Jurkat, Clone E6-1 (cell line): ENCODE measurements at places on chromosomes 7 and 10.
A peak's percentile ranks its signal among the peaks of the same experiment; 100 is the strongest.

- DNase-seq, result no peak
These were observed 9.4 kb upstream of the NKX2-3 start for GRCh38 chr10:99523251-99523773.

- DNase-seq, result no peak
These were observed 333.3 kb downstream of the SDK1 start for GRCh38 chr7:3634396-3634795.

GRCh38 chr10:86721232-86721631 is 35.2 kb upstream of the BMPR1A start:
- DNase-seq, result no peak

GRCh38 chr10:62194924-62195674 is 73.5 kb downstream of the RTKN2 start:
- no peak for DNase-seq

- no peak for DNase-seq
These were observed 79.8 kb upstream of the PHYHIPL start for GRCh38 chr10:59096631-59097030.

DNA sequence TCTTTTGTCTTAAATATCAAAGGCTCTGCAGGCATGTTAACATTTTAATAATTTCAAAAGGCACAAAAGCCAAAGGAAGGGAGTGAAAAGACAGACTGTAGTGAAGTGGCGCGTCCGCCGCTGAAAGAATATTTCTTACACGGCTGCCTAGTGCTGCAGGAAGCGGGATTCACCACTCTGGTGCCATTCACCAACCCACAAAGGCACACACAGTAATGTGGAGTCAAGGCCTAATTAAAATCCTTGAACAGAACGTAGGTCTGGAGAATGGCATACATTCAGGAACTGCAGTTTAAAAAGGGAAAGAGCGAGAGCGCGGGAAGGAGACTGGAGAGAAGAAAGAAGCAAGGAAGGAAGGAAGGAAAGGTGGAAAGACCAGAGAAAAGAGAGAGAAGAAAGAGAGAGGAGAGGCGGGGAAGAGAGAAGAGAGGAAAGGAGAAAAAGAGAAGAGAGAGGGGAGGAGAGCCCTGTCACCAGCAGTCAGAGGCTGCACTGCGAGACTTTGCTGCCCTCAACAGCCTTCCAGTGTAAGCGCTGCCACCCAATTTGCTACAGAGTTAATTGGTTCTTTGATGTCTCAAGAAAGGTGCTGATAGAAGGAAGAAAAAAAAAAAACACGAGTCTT is 554.0 kb downstream of the MDFIC start:
- no peak for DNase-seq

DNA sequence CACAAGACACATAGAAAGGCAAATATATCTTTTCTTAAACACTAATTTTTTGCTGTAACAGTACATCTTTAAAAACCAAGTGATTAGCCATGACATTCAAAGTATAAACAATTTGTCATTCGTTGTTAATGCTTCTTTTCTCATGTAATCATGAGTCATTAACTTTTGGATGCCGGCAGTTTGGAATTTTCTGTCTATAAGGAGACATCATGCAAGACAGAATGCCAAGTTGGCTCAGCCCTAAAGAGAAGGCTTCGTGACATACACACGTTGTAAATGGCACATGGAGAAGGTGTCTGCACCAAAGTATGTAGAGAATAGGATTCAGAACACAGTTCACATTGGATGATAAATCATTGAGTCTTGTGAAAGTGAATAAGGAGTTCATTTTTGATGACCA is 35.9 kb downstream of the CCDC3 start:
- no peak for DNase-seq

DNA sequence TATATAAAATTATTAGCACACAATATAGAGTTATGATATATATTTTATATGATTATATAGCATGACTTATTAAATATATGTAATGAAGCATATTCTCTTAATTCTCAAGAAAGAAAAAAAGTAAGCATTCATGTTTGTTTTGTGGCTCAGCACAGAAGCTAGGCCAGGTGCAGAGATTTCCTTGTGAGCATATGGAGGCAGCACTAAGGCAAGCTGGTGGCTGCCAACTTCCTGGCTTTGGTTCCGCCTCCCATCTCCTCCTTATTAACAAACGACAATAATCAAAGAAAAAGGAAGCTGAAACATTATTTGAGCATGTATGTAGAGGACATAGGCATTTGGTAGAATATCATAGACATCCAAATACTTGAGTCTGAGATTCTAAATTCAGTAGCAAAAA is 130.3 kb downstream of the ST7 start:
- peak; percentile 68 for DNase-seq

- no peak for DNase-seq
These were observed 47.4 kb downstream of the SORCS3 start for GRCh38 chr10:104688251-104689042.
